ENCODE measurements at places on chromosomes 3 and 15. TPM values are rescaled to one million over a fixed set of nuclear protein-coding genes. Genes with fewer than 3 reads are reported as not detected.

- H3K4me3 ChIP-seq, result no peak overlapping the region
- no peak overlapping the region for H3K27ac ChIP-seq
- no peaks in the 10 kb centered on the region for H3K4me1 ChIP-seq
- H3K36me3 ChIP-seq, result no peaks in the 10 kb centered on the region
- DNase-seq, result no peak
These were observed 62.2 kb upstream of the MRPS22 start for GRCh38 chr3:139281522-139282196.

DNA sequence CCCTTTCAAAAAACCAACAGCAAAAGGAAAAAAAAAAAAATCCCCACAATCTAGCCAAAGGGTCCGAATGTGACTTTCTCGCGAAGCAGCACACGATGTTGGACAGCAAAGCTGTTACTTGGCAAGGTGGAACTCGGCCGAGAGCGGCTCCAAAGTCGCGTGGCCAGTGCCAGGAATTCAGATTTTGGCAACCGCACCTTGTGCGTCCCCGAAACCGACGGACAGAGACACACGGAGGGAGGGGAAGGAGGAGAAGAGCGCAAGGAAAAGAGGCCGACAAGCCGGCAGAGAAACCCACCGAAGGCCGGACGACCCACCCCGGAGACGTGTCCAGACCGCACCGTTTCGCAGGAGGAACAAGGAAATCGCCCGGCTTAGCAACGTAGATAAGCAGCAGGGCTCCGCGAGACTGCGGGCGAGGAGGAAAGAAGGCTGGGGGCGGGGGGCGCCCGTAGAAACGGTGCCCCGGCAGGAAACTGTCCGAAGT lies 517.3 kb downstream of the MECOM start:
- peaks cover 33% of the 10 kb centered on the region for H3K4me1 ChIP-seq
- peak overlapping the region; percentile 41 for H3K4me3 ChIP-seq
- H3K27ac ChIP-seq, result peak overlapping the region; percentile 82

- H3K36me3 ChIP-seq, result no peaks in the 10 kb centered on the region
- no peaks in the 10 kb centered on the region for H3K27me3 ChIP-seq
- no peak for DNase-seq
These were observed 120.2 kb downstream of the TFDP2 start for GRCh38 chr3:142029052-142029642.

GRCh38 chr3:134545818-134546217 lies 60.0 kb downstream of the CEP63 start:
- peaks cover 66% of the 10 kb centered on the region for H3K36me3 ChIP-seq
- no peaks in the 10 kb centered on the region for H3K27me3 ChIP-seq
- H3K4me1 ChIP-seq, result peaks cover 7% of the 10 kb centered on the region
- no peak overlapping the region for H3K27ac ChIP-seq
- no peak for DNase-seq
- H3K4me3 ChIP-seq, result no peak overlapping the region

- H3K4me3 ChIP-seq, result no peak overlapping the region
- peaks cover 38% of the 10 kb centered on the region for H3K4me1 ChIP-seq
- no peak for DNase-seq
- no peaks in the 10 kb centered on the region for H3K27me3 ChIP-seq
- no peaks in the 10 kb centered on the region for H3K36me3 ChIP-seq
- H3K27ac ChIP-seq, result peak overlapping the region; percentile 20
These were observed 35.3 kb upstream of the SEMA4B start for GRCh38 chr15:90165659-90166489.

DNA sequence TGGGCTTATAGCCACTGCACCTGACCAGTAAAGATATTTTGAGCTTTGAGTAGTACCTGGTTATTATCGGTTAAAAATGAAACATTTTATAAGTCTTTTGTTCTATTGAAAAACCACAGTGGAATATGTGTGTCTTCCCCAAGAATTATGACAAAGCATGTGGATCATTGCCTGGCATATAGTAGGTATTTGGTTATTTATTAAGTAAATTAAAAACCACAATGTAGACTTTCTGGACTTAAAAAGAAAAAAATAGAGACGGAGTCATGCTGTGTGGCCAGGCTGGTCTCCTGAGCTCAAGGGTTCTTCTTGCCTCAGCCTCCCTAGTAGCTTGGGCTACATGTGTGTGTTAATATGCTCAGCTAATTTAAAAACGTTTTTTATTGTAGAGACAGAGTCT lies 43.5 kb downstream of the UBE2E2 start:
- no peaks in the 10 kb centered on the region for H3K36me3 ChIP-seq
- H3K27me3 ChIP-seq, result no peaks in the 10 kb centered on the region
- no peak overlapping the region for H3K27ac ChIP-seq
- H3K4me1 ChIP-seq, result no peaks in the 10 kb centered on the region
- no peak overlapping the region for H3K4me3 ChIP-seq
- no peak for DNase-seq

DNA sequence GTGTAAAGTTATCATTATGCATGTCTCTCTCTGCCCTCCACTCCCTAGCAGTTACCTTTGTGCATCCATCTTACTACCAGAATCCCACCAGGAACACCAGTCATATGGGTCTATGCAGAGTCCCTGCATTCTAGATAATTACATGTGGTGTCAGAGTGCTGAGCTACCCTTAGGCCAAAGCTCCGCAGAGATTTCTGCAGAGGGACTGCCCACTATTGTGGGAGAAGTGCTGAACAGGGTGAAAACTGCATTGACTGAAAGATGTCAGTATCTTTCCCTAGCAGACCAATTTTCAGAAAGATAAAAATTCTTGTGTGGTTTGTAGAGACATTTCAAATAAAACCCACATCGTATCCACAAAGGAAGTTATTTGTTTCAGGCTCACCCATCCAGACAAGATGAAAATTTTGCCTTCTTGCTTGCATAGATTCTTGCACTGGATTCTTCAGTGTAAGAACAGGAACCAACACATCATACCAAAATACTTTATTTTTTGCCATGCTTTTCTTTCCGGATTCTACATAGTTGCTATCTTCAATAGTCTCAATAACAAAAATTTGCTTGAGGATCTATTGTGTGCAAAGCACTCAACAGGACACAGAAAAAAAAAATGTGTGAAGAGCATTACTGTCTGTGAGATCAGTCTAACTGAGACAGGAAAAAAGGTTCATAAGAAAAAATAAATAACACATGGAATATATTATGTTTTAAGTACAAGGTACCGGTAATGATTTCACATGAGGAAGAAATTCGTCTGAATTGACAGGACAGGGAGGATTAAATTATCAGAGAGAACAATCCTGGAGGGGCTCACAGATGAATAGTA lies 32.0 kb upstream of the CCDC80 start:
- no peak overlapping the region for H3K4me3 ChIP-seq
- peak overlapping the region; percentile 11 for H3K27ac ChIP-seq
- H3K36me3 ChIP-seq, result no peaks in the 10 kb centered on the region
- peaks cover 18% of the 10 kb centered on the region for H3K4me1 ChIP-seq
- no peak for DNase-seq

GRCh38 chr3:7423036-7423435 lies 562.1 kb downstream of the GRM7 start:
- H3K36me3 ChIP-seq, result no peaks in the 10 kb centered on the region
- no peaks in the 10 kb centered on the region for H3K4me1 ChIP-seq
- no peak for DNase-seq
- no peak overlapping the region for H3K27ac ChIP-seq
- no peak overlapping the region for H3K4me3 ChIP-seq

DNA sequence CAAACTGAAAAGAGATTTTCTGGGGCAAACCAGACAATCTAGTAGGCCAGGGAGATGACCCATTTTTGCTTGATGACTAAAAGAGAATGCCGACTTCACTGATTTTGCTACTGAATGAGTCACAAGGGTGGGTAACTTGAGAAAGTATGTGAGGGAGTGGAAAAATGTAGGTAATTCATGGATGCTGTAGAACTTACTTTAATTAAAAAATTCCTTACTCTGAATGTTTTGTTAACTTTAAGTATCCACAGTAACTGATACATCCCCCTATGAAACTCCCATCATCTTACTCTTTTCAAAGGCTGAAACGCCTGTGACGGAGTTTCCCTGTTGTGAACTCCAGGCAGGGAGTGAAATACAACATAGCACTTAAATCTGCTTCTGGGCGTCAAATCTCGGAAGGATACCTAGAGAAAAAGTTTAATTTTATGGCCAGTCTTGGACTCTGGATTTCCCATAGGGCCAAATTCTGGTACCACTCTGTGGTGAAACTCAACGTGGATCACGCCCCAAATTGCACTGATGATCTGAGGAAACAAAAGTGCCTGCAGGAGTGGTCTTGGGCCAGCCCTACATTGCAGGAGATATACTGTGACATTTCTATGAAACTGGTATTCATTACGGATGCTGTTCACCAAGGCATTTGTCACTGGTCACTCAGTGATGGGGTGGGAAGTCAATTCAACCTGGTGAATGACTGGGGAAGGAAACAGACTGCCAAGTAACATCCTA lies 24.0 kb downstream of the GOLIM4 start:
- H3K27me3 ChIP-seq, result no peaks in the 10 kb centered on the region
- no peak overlapping the region for H3K4me3 ChIP-seq

DNA sequence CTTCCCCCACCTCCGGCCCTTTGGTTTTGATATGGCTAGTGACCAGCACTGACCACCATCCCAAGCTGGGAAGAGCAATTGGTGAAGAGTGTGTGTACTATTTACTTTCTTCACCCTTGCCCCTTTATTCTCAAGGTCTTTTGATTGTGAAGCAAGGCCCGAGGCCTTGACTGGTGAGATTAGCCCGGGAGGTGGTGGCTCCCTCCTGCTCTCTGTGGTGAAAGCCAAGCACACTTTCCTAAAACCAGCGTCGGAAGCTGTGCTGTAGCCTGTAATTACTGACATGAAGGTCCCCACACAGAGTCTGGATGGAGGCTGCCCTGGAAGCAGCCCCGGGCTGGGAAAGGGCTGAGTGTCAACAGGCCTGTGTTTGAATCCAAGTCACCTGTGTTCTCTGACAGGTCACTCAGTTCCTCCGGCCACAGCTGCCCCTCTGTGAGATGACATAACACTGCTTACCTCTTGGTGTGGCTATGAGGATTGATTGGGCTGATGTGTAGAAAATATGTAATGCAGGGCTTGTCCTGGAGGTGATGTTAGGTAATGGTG lies 60.5 kb upstream of the PRR23C start:
- H3K36me3 ChIP-seq, result no peaks in the 10 kb centered on the region
- no peak for DNase-seq
- no peak overlapping the region for H3K27ac ChIP-seq
- H3K27me3 ChIP-seq, result no peaks in the 10 kb centered on the region

- peak; percentile 67 for DNase-seq
- H3K36me3 ChIP-seq, result no peaks in the 10 kb centered on the region
- H3K27me3 ChIP-seq, result no peaks in the 10 kb centered on the region
These were observed 28.5 kb downstream of the FBLN2 start for GRCh38 chr3:13577181-13578121.

- H3K36me3 ChIP-seq, result no peaks in the 10 kb centered on the region
- H3K4me1 ChIP-seq, result peaks cover 45% of the 10 kb centered on the region
- H3K27ac ChIP-seq, result no peak overlapping the region
- DNase-seq, result no peak
- peaks cover 24% of the 10 kb centered on the region for H3K27me3 ChIP-seq
These were observed 8.7 kb downstream of the FOXL2 start for GRCh38 chr3:138938056-138938876.

DNA sequence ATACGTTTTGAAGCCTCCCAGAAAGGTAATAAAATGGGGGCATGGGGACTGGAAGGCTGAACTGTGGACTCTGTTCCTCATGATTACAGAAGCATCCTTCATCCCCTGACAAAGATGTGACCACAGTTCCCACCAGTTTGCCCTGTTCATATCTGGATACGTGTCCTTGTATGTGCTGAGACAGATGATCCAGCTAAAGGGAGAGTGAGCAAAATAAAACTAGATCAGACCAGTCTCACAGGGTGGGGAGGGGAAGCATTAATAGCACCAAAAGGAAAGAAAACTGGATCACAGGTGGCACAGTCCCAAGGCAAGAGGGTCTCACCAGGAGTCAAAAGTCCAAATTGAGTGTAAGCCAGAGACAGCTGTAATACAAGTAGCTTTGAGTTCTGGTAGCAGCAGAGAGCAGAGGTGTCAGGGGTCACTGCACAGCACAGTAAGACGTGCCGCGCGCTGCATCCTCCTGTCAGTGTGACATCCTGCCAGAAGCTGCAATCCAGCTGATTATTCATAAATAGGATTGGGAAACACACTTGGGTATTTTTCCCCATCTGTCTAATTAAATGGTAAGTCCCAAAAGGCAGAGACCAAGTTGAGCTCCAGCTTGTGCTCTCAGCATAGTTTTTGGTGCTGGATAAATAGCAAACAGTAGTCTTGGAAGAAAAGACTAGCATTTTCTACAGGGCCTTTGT lies 560.0 kb upstream of the CFAP20DC start:
- no peaks in the 10 kb centered on the region for H3K27me3 ChIP-seq
- no peak overlapping the region for H3K4me3 ChIP-seq
- H3K27ac ChIP-seq, result no peak overlapping the region
- DNase-seq, result no peak

DNA sequence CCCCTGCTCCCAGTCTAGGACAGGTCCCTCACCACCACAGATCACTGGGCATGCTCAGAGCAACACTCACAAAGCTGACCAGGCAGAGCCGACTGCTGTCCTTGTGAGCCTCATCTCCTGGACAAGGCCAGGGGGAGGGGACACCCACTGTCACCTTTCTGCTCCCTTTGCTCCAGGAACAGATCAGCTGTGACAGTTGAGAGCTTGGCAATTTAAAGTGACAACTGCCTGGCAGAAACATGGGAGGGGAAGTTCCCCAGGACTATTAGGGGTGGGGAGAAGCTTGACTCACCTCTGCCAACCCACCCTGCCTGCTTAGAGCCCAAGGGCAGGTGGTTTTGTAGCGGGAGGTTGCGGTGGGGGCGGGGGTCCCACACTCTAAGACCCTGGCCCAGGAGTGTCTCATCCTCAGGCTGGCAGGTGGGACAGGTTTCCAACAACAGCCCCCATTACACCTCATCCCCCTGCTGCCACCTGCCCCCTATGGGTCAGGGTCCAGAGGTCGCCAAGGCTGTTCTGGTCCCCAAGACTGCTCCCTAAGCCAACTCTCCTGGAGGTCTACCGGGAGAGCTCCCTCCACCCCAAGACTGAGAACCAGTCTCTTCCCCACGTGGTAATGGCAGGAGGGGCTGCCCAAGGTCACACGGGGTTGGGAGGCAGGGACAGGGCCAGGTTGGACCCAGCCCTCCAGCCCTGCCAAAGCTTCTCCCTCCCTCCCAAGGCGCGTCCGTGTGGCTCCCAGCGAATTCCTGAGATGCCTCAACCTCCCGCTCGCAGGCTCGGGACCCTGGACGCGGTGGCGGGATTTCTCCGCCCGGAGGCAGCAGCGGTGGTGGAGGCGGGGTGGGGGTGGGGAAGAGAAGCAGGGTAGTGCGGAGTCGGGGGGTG lies 80.4 kb downstream of the IQSEC1 start:
- DNase-seq, result peak; percentile 84
- H3K27me3 ChIP-seq, result no peaks in the 10 kb centered on the region
- no peak overlapping the region for H3K27ac ChIP-seq
- H3K36me3 ChIP-seq, result peaks cover 24% of the 10 kb centered on the region
- no peak overlapping the region for H3K4me3 ChIP-seq
- H3K4me1 ChIP-seq, result peaks cover 31% of the 10 kb centered on the region

- no peak overlapping the region for H3K4me3 ChIP-seq
- no peaks in the 10 kb centered on the region for H3K4me1 ChIP-seq
- peak overlapping the region; percentile 11 for H3K27ac ChIP-seq
- H3K27me3 ChIP-seq, result no peaks in the 10 kb centered on the region
- H3K36me3 ChIP-seq, result no peaks in the 10 kb centered on the region
These were observed 82.9 kb upstream of the GSK3B start for GRCh38 chr3:120177151-120177550.

- H3K4me1 ChIP-seq, result no peaks in the 10 kb centered on the region
- no peaks in the 10 kb centered on the region for H3K36me3 ChIP-seq
- H3K4me3 ChIP-seq, result no peak overlapping the region
- H3K27me3 ChIP-seq, result no peaks in the 10 kb centered on the region
These were observed 22.1 kb downstream of the ZNF621 start for GRCh38 chr3:40546816-40547215.

The DUOX2 gene
- not detected for total RNA-seq

The GOLGA6L24 gene
- total RNA-seq, result not detected

The ITPKA gene
- 0.17 TPM for total RNA-seq

The TATDN2 gene
- total RNA-seq, result 55.6 TPM

The C3orf20 gene
- 0.17 TPM for total RNA-seq

All from spleen (tissue), 13 donors.